ENCODE measurements at places on chromosomes 3 and 15.

DNA sequence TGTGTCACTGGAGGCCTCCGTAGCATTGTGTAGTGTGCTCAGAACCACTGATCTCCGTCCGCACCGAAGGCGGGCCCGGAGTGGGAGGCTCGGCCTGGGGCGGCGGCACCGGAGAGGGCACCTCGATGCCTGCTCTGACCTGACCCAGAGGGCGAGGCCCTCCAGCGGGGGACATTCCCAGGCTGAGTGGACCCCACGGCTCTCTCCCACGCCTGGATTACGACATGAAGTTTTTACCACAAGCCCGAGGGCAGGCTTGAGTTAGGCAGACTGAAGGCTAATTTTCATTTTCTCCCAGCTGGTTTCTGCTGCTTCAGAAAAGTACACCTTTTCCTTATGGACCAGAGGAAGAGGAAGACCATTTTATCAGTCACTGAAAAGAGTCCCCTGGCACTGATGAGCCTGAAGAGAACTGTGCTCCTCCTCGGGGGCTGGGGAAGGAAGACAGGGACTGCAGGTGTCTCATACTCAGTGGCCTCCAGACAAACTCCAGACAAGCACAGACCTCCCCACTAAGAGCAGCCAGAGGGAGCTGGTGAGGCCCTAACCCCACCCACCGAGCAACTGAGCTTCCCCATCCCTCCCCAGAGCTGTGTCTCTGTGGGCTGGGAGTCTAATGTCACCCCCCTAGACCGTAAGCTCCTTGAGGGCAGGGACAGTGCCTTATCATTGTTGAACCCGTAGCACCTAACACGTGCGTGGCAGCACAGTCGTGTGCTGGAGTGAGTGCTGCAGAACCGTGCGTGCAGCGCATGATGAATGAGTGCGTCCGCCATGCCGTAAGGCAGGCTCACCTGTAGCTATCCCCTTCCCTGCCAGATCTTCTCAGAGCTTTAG is 74.5 kb upstream of the BLM start:
- DNase-seq = no peak

DNA sequence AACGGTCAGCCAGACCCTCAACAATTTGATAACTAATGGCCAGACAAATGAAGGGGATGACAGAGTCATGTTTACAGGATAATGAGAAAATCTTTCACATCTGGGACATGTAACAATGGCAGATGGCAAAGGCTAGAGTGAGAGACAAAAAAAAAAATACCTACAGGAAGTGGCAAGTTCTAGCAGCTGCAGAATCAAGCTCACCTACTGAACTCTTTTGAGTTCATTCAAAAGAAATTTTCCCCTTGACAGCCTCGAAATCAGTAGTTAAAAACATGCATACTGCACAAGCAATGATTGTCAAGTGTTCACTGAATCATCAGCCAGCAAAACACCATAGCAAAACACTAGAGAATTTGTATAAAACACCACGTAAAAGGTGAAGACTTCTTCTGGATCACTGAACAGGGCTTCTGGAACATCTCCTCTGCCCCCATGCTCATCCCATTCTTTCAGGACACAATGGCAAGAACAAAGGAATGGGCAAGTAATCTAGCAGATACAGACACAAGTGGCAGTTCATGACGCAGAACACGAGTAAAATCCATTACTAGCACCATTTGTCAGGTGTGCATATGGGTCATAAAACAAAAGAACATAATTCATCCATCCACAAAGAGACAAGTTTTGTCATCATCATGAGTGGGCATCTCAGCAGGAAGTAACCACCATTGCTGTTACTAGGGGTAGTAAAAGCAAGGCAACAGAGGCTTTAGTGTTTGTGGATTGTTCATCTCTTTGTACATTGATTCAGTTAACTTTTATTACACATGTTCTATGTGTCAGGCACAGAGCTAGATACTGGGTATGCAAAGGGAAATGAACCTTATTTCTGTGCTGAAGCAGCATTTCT is 13.8 kb upstream of the KCNMB2 start:
- DNase-seq = no peak

DNA sequence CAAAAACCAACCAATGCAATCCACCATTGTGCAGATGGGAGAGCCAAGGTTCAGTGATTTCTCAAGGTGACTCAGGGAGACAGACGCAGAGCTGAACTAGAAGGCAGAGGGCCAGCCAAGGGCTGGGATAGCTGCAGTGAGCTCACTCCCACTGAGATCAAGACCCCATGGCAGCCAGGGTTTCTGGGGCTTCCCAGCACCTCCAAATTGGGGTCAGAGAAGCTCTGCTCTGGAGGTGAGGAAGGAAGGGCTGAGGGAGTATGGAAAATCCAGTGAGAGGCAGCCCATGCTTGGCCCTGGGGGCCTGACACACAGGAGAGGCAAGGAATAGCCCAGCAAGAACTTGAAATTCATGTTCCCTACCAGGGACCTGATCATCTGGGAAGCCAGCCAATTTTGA is 61.0 kb downstream of the ISG20 start:
- DNase-seq = no peak

DNA sequence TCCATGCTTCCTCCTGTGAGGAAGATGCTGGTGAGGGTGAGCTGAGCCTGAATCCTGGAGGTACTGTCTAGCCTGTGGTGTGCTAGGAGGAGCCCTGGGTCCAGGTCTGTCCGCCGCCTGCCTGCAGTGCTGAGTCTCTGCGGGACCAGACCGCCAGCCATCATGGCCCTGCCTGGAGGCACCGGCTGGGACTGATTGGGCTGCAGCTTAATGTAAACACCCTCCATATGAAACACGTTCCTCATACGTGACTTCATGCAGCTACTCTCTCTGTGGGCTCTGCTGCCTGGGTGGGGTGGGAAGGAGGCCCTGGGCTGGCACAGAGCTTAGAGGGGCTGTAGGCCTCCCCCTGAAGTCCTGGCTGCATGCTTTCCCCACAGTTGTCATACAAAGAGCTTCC is 67.4 kb downstream of the FBLN2 start:
- no peak for DNase-seq

GRCh38 chr3:141184430-141184829 is 47.2 kb upstream of the PXYLP1 start:
- no peak for DNase-seq

DNA sequence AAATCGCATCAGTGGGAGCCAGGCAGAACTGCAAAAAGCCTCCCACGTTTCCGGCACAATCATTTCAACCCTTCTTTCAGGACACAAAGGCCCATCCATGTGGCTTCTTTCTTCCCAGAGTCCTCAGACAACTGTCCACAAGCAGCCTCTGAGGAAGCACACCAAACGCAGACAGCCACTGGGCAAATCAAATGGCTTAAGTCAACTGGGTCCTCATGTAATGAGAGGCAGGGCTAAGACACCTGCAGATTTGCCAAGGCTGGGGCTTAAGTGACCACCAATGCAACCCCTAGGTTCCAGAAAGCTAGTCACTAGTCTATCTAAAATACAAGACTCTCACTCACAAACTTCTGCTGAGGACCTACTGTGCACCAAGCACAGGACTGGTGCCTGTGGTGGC is 8.0 kb downstream of the OSBPL10 start:
- no peak for DNase-seq

DNA sequence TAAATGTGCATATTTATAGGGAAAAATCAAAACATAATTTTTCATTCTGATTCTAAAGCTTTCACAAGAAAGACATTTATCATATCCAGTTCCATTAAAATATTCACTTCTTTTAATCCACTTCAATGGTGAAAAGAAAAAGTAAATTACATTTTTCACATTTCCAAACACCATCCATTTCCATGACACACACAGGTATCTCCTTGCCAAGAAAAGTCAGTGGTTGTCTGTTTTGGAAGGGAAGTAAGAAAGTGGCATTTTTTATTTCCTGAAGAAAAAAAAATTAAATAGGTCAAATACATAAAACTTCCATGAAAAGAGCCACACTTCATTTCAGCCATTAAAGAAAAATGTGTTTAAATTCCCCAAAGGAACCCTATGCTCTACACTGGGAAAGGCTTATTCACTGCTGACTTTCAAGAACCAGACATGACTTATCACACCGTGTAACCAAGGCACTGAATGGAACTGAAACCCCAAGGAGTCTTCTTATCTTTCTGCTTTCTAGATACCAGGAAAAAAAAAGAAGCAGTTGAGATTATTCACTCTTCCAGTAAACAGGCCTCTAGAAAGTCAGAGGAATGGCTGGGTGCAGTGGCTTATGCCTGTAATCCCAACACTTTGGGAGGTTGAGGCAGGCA is 44.5 kb downstream of the OSBPL10 start:
- no peak for DNase-seq

DNA sequence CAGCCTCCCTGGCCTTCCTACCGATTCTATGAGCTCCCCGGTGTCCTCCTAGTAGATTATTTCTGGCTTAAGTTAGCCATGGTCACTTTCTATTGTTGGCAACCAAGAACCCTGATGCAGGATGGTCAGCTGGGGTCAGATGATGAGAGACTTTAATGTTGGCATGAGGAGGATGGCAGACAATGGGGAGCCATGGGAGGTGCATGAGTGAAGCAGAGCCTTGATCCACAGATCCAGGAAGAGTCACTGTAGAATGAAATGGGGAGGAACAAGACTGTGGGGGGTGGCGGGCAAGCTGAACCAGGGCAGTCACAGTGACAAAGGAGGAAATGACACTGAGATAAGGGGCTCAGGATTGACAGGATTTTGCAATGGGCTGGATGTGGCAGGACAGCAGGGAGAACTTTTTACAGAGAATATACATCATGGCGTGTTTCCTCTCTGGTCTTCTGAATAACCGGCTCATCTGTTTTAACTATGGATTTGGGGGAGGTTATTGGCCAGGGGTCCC is 60.9 kb downstream of the RPLP1 start:
- no peak for DNase-seq

- DNase-seq = no peak
Measured at GRCh38 chr3:11498646-11499045, 145.1 kb downstream of the VGLL4 start.

DNA sequence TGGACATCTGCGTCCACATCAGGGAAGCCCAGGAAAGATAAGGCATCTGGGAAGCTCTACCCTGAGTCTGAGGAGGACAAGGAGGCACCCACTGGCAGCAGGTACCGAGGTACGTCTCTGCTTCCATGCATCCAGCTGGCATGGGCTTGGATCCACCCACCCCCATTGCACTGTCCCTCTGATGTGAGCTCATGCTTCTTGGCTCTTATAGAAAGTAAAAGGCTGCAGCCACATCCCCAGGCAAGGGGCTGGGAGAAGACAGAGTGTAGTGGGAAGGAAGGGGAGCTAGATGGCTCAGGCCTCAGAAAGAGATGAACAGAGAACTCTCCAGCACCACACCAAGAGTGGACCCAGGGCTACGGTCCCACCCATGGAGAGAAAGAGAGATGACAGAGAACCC is 18.2 kb downstream of the PTH1R start:
- no peak for DNase-seq

DNA sequence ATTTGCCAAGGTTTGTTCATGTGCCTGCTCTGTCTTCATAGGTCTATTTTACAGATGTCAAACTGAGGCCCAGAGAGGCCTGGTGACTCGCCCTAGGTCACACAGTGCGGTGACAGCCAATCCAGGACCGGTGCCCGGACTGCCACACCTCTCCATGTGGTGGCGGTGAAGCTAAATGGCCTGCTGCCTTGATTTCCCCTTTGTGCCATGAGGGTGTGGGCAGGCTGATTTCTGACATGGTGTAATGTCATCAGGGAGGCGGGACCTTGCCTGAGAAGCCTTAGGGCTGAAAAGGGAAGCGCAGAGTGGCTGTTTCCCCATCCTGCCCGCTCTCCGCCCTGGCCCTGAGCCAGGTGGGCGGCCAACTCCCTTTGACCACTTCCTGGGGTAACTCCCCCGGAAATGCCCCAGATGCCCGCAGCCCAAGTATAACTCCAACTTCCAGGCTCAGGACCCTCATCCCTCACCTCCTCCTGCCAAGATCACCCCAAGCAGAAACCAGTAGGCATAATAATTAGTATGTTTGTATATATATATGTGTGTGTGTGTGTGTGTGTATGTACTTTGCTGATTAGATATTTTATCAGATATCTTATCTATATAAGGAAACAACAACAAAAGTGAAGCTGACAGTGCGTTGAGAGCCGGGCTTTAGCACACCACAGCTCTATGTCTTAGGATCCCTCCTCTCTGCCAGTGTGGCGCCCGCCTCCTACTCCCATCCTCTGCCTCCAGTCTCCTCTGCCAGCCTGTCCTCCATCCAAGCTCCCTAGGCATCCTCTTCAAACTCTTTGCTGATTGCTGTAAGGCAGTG is 63.9 kb downstream of the IQSEC1 start:
- no peak for DNase-seq

DNA sequence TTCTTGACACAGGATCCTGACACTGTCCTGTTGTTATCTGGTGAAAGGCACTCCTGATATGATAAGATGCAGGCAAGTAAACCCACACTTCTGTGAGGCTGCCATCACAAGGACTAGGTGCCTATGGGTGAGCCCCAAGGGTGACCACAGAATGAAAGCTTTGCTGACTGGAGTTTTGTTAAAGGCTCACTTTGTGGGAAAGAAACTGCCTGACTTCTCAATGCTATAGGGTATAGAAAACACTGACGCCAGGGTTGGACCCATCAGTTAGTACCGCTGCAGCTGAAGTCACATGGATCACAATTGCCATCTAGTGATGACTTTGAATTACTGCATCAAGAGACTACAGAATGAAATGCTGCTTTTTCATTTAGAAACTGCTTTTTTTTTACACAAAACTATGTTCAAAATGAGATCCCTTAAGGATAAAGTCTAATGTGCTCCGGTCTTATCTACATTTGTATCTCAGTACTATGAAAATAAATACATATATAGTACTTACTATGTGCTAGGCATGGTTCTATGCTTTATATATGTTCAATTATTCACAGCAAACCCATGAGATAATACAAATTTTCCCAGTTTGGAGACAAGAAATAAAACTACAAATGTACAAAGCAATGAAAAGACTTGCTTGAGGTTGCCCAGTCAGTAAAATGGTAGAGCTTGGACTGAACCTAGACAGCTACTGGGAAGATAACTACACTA is 64.2 kb upstream of the CMSS1 start:
- DNase-seq = no peak

DNA sequence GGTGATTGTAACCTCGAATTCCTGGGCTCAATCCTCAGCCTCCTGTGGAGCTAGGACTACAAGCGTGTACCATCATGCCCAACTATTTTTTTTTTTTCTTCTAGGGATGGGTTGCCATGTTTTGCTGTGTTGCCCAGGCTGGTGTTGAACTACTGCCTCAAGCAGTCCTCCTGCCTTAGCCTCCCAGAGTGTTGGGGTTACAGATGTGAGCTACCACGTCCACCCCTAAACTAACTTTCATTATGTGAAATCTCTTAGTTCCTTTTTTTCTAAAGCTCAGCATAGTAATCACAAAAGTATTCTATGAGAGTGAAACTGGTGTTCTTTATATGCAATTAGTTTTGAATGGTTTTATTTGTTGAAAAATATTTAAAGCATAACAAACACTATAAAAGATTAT is 92.1 kb downstream of the XRN1 start:
- no peak for DNase-seq

DNA sequence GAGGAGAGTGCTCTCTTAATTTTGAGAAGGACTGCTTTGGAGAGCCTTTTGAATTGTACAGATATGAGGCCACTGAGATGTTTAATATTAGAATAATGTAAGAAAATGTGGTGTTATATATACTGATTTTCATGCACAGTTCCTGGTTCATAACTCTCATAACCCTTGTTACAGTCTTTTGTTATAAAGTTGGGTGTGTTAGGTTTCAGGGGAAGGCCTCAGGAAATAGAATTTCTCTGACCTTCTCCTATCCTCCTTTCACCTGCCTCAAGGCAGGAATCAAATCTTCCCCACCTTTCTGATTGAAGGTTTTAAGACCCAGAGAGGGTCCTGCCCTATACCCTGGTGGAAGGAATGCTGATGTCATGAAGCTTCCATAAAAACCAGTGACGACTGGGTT is 245.9 kb downstream of the NSUN3 start:
- no peak for DNase-seq

GRCh38 chr3:72993391-72993790 is 3.2 kb upstream of the PPP4R2 start:
- DNase-seq = no peak
